Activated CD4-positive, alpha-beta T cell treated with anti-CD3 and anti-CD28 coated beads, Interleukin-2, amount 50 U/mL, for 1 hour (primary cell): ENCODE measurements at places on chromosomes 6 and 20.

GRCh38 chr20:1469925-1470571, 3.4 kb upstream of the NSFL1C start:
- no peak for DNase-seq

DNA sequence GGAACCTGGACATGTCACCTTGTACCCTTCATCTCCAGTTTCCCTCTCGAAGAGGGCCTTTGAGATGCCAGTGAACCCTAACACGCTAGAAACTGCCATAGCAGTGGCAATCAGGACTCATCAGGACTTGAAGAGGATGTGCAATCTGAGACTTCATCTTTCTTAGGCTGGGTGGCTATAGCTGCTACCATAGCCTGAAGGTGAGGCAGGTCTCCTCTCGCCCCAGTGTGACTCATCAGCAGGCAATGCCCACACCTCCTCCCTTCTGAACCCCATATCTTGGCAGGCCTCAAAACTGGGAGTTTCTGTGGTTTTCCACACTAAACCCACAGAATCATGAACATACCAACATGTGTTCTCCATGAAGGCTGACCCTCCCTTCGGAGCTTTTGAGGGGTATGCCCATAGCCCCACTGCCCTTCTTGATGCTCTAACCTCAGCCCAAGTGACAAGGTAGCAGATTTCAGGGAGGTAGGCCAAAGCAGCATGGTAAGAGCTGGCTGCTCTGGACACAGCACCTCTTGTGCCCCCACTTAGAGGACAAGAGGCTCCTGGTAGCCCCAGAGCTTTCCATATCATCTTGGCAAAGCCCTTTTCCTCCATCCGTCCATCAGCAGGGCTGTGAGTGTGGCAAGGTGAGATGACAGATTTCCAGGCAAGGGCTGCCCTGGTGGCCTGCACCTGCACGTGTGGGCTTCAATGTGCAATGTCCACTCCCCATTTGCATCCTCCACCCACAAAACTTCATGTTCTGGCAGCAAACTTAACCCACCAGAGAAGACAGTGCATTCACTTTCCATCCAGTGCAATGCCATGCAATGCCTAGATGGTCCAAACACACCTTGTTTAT, 2.6 kb downstream of the BLCAP start:
- no peak for DNase-seq

GRCh38 chr20:37395921-37396415, 50.0 kb downstream of the SRC start:
- no peak for DNase-seq

- no peak for DNase-seq
Measured at GRCh38 chr6:15073344-15073789, 172.5 kb upstream of the JARID2 start.

DNA sequence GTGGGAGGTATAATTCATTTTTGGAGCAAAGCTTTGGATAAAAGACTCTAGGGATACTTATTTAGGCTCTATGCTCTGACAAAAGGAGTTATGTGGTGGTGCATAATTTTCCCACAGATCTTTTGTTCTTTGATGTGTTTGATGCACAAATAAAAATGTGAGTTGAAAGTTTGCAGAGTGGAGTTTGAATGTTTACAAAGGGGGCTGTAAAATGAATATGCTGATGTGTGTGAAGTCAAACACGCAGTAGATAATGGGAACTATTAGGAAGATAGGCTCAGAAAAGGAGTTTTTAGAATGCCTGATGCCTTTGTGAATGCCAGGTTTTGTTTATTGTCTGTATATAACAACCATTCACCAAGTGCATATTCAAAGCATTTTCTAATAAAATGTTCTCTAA, 545.0 kb upstream of the EPHA7 start:
- DNase-seq, result no peak

DNA sequence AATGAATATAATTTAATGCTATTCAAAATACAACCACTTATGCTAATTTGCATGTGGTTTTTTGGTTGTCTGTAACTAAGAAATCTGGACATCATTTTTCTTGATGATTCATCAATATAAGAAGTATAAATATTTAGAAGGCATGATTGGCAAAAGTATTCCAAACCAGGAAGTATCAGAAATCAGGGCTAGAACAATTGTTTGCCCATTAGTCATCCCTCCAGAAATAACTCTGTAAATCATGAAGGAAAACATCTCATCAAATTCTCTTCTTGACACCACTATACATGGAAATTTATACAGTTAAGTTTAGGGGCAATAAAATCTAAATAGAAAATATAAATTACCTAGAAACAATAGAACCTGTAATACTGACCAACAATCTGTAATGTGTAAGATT, 554.7 kb upstream of the HS3ST5 start:
- no peak for DNase-seq

GRCh38 chr6:12249541-12250382, 40.4 kb upstream of the EDN1 start:
- DNase-seq, result no peak

DNA sequence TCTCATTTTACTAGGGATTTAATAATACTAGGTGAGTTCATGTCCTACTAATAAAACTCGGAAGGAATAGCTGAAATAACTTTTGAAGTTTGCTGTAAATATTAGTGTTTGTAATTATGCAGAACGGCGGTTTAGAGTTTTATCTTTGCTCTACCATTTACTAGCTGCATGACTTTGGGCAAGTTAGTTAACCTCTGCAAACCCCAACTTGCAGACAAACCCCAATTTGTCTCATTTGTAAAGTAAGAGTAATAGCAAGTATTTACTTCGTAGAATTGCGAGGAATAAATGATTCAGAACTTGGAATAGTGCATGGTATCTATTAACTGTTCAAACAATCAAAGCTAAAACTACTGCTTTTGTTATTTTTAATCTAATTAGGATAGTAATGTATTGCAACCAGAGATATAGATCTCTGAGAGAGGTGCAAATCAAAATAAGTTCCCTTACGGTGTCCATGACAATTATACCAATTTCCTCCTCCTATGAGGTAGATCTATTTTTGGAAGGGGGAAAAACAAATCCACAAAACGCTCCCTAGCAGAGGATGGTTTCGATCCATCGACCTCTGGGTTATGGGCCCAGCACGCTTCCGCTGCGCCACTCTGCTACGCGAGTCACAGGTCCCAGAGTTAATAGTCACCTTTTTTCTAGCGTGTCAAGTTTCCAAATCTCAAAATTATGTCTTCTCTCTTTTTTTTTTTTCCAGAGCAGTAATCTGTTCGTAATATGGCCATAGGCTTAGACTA, 35.1 kb upstream of the BTN3A2 start:
- DNase-seq, result peak; percentile 45

GRCh38 chr6:87944541-87944954, 103.1 kb upstream of the SPACA1 start:
- DNase-seq, result no peak

DNA sequence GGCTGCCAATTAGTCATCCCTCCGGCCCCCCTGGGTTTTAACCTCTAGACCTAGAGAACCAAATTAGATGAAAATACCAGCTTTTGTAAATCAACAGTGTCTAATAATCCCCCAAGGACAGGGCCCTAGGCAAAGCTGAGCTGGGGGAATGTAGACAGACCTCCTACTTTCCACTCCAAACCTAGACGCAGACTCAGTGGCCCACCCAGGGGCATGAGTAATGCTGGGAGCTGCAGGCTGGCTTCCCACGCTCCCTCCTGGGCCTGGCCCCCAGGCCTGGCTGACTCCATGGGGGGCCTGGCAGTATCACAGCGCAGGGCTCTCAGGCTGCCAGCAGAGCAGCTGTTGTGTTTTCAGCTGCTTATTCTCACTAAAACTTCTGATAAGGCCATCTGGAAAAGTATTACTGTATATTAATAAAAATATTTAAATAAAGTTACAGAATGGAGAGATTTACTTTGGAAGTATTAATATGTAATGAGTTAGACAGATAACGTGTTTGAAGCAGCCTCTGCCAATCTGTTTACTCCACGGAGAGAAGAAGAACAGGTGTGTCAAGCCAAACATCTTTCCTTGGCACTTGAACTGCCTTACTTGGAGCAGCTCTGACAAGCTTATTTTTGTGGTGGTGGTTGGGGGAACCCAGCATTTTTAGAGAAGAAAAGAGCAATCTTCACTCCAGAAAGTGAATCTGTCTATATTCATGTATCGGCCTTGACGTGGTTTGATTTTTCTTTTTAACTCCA, 144.0 kb upstream of the AGPAT4 start:
- DNase-seq, result no peak

DNA sequence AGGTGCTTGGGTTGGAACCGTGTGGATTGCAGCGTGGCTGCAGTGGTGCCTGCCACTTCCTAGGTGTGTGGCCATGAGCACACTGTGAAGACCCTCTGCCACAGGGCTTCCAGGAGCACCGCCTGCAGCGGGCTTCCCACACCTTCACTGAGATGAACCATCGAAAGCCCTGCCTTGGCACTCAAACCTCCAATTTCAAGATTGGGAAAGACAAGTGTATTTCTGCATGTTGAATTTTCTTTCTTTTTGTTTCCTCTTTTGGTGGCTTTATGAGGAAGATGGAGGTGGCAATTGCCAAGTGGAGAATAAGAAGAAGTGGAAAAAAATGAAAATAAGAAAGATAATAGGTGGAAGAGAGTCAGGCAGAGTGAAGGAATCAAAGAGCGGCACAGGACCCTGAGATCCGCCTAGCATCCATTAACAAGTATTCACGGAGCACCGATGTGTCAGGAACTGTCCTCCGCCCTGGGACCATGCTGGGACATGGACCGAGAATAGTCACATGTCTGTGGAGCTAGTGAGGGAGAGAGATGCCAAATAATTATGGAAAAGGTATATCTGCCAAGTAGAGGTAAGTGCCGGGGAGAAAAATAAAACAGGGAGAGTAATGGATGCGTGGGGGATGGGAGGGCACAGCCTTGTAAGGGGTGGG, 159.9 kb downstream of the BCAS1 start:
- DNase-seq, result no peak

GRCh38 chr6:162245830-162246420, 481.6 kb downstream of the PRKN start:
- DNase-seq, result no peak

GRCh38 chr6:7728855-7729590, 3.1 kb downstream of the BMP6 start:
- DNase-seq, result no peak

GRCh38 chr6:132412656-132413498, 11.6 kb upstream of the MOXD1 start:
- DNase-seq, result no peak

GRCh38 chr6:47247227-47247797, 62.4 kb downstream of the TNFRSF21 start:
- DNase-seq, result no peak

- DNase-seq, result no peak
Measured at GRCh38 chr6:88641178-88641903, 322.1 kb downstream of the RNGTT start.

DNA sequence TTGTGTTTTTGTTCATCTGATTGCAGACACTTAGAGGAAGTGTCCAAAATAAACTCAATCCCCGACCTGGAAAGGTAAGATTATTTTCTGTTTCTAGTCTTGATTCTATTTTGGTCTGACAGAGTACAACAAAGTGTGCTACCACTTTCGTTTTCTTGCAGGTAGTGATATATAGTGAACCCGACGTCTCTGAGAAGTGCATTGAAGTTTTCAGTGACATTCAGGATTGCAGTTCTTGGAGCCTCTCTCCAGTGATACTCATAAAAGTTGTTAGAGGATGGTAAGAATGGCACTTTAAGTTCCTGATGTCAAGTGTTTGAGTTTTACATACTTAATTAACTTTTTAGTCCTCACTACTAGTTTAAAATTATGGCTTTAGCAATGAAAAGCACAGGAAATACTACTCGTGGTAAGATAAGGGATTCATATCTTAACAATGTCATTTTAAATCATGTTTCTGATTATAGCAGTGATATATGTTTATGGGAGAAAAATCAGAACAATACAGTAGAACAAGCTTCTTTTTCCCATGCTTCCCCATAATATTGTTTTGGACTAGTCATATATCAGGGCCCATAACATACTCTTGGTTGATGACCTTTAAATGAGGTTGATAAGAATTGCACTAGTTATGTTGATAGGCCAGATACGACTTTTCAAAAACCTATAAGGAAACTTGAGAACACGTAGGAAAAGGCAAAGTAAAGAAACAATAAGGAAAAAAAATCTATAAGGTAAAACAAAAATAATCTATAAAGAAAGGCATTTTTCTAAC, 104.0 kb downstream of the RTN4IP1 start:
- DNase-seq, result no peak

- DNase-seq, result no peak
Measured at GRCh38 chr20:41984031-41984430, 365.9 kb upstream of the CHD6 start.

DNA sequence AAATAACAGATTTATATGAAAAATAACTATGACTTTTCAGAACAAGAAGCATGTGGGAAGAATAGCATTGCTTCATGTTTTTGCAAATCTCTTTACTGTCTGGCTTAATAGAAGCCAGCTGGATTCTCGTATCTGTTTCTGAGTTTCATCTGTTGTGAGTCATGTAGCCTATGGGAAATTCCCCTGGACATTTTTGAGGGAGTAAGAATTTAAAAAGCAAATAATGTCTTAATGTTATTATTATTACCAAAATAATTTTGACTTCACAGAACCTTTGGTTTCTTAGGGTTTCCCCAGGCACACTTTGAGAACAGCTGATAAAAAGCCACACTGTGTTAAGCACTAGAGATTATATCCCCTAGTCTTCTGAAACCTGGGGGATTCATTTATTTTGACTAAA, 75.8 kb downstream of the SYCP2L start:
- no peak for DNase-seq

DNA sequence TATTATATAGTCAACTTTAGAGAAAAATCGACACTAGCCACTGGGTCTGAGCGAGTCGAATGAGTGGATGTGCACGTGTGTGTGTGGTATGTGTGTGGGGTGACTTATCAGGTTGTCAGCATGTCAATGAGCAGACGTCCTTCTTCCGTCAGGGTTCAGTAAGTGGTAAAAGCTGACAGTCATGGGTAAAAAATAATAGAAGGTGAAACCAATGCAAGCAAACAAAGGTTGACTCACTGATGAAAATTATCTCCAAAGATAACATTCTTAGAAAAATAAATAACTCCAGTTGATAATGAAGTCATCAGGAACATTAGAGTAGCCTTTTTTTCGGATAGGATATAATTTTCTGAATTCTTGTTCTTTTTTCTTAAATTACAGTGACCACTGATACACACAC, 243.8 kb upstream of the FOXQ1 start:
- DNase-seq, result no peak

- no peak for DNase-seq
Measured at GRCh38 chr20:2952766-2953165, 79.5 kb downstream of the PTPRA start.

DNA sequence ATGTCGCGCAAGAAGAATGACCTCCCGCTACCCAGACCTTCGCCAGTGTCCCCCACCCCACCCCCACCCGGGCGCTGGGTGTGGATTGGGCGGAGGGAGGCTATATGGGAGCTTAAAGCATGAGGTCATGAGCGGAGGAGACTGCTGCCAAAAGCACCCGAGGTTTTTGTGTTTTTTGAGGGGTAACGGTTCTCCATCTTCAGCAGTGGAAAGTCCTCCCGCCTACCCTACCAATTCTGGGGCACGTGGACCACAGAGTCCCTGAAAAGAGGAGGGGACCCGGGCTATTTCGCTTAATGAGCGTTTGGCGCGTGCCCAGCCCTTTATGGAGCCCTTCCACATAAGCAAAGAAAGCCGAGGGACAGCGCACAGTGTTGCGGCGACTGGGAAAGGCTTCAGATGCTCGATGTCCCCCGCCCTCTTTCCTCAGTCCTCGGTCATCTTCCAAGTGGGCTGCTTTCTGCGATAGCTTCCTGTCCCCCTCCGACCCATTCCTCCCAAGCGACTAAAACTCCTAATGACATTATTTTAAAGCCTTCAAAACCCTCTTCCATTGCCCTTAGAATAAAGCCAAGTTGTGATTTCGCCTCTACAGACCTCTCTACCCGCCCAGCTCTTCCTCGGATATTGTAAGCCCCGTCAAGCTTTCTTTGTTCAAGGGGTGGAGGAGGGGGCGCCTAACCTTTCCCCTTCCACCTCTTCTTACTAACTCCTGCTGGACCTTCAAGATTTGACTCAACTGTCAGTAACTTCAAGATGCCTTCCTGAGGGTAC, 2.1 kb upstream of the TRERF1 start:
- DNase-seq, result no peak
